ENCODE measurements at places on chromosomes 5 and 9.

DNA sequence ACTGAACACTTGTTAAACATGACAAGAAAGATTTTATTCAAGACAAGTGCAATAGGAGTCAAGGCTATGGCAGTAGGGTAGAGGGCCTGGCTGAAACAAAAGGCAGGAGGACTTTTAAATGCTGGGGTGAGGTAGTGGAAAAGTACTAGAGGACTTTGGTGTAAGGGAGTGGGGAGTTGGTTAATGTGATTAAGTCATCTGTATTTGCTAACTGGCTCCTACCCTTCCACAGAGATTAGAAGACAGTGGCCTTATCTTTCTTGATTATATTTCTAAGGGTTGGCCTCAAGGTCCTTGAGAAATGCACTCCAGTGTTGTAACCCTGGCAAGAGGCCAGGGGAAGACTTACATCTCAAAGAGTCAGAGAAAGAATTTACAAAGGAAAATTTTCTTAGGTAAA lies 160.2 kb upstream of the FTMT start:
- no peak for DNase-seq

DNA sequence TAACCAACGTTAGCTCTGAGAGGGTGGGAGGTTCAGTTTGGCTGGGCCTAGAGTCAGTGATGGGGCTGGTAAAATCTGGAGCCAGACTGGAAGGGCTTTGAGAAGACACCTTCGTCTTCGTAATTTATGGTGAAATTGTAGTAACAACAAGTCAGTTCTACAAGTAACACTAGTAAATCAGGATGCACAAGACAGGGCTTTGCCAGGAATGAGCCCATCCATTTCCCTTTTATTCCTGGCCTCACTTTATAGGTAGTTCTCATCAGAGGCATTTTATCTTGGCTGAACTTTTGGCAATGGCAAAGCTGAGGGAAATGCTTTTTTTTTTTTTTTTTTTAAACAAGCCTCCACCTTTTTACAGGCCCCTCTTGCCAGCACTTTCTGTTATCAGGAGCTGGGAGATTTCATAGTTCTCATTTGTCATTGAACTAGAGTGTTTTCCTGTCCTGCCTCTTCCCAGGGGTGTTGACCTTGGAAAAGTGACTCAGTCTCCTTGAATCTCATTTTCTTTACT lies 110.5 kb upstream of the KLF4 start:
- DNase-seq: no peak

GRCh38 chr5:111739416-111739815 lies 17.6 kb downstream of the NREP start:
- DNase-seq: no peak

GRCh38 chr5:61746831-61747575 lies 414.9 kb downstream of the ZSWIM6 start:
- no peak for DNase-seq

DNA sequence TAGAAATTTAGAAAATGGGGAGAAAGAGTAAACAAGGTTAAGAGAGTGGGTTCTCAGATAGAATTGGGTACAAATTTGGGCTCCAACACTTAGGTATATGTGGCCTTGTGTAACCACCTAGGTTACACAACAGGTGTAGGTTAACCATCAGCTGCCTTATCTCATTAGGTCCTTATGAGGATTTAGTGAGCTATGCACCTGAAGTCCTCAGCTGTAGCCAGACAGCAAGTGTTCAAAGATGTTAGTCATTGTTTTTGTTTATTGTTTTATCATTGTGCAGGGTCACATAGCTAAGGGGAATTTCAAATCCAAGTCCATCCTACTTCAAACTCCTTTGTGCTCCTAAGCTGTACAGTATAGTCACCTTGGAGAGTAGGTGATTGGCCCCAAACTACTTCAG lies 970 bp upstream of the TRIM32 start:
- no peak for DNase-seq

DNA sequence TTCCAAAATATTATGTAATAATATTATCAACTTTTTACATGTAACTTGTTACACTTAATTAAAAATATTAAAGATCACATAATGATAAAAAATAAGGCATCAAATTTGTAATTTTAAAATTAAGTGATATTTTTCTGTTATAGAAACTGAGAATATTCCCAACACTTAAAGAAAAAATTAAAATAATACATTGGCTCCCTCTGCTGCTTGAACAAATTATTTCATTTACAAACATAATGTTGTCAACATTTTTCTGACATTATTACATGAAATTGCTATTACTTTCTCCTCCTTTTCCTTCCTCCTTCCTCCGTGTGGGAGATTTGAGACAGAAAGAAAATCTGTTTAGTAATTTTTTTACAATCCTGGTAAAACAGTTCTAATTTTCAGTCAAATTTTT lies 42.3 kb downstream of the RNF180 start:
- DNase-seq: no peak

DNA sequence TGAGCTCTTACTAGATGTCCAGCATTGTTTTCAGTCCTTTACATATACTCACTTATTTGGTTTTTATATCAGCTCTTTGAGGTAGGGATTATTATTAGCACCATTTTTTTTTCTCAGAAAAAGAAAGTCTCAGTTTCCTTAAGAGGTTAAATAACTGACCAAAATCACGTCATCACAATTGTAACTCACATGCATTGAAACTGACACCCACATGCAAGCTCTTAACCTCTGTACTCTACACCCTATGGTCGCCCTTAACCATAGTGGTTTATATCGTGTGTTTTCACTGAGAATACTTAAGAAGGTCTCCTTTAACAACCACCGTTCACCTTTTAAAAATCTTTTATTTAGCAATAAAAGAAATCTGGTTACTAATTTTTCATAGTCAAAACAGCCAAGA lies 61.0 kb downstream of the PRDM6 start:
- DNase-seq: no peak

- no peak for DNase-seq
Observed at GRCh38 chr5:7794311-7794710, 56.6 kb downstream of the CFAP90 start.

GRCh38 chr9:104177003-104177611 lies 83.0 kb downstream of the SMC2 start:
- DNase-seq: no peak

DNA sequence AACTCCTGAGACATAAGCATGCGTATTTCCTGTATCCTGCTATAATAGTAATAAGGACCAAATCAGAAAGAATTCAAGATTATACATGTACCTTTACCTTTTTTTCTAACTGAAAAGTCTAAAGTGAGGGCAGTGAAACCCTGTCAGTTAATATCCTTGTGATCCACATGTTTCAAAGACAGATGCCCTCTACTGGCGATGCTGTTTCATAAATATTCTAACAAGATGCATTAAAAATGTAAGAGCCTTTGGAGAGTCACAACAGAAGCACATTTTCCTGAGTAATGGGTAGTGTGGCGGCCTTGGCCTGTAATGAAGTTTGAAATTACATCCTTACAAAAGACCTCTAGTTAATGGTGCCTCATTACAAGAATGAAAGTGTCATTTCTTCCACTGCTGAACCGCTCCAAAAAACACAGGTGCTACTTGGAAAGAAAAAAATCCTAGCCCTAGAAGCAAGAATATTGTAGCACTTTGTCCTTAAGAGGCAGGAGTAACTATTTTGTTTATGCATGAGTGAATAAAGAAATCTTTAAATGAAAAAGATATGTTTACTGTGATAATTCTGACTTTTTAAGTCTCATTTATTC lies 232.6 kb downstream of the EPB41L4A start:
- no peak for DNase-seq

- DNase-seq: no peak
Observed at GRCh38 chr5:134579284-134579771, 53.3 kb downstream of the SAR1B start.

- no peak for DNase-seq
Observed at GRCh38 chr5:90747693-90748092, 189.1 kb downstream of the ADGRV1 start.

GRCh38 chr5:52853650-52854049 lies 65.9 kb downstream of the ITGA1 start:
- DNase-seq: no peak

DNA sequence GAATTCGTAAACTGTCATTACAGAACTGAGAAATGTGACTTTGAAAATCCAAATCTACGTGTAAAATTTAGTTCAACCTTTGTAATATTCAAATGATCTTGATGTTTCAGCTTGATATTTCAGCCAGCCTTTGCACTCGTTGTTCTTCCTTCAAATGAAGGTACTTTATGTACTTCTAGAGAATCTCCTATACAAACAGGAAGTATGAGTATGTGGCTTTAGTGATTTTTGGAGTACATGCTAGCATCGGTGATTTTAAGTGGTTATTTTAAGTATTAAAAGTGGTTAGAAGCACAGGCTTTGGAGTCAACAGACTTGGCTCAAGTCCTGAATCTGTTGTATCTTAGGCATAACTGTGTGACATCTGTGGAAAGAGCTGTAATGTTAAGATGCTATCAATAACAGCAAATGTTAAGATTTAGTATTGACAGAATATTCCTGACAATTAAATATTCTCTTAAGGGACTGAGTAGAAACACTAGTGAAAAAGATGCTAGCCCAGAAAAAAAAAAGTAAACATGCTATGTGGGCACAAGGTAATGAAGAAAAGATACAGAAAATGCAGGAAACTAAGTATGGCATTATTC lies 398.0 kb downstream of the ADGRV1 start:
- DNase-seq: no peak

DNA sequence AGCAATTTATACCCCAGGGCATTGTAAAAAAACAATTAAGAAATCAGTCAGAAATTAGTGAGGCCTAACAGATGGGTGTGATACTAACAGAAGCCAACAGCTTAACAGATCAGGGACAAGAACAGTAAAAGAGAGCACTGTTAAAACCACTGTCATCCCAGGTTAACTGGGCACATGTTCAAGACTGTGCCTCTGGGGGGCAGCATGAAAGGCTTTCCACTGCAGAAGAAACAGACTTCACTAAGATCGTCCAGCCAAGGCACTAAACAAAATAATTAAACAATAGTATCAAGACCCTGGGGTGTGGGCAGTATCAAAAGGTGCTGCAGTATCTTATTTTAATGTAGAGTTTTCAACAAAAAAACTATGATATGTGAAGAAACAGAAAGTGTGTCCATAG lies 43.5 kb downstream of the FBN2 start:
- no peak for DNase-seq

GRCh38 chr5:125372694-125373631 lies 626.5 kb upstream of the ZNF608 start:
- no peak for DNase-seq

DNA sequence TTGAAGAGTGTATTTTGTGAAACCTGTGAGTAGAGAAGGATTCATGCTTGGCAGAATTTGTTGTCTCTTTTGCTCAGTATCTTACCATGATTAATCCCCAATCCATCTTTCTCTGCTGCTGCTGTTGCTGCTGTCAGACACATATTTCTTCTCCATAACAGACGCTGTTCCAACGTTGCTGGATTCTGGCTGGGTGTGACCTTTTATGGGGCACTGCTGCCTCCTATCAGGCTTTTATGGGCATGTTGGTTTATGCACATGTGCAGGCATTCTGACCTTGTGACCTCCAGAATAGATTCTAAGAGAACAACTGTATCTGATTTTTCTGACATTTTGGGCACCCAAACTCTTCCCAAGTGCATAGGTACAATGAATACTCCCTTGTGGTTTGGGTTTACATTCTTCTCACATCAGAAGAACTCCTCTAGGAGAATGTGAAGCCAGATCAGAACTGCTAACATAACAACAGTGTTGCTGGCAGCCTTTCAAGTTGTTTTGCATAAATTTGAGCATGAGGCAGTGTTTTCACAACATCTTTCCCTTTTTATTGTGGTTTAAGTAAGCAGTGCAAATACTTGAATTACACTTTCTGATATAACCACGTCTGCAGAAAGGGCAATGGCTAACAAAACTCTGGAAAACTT lies 9.2 kb upstream of the ISL1 start:
- no peak for DNase-seq

DNA sequence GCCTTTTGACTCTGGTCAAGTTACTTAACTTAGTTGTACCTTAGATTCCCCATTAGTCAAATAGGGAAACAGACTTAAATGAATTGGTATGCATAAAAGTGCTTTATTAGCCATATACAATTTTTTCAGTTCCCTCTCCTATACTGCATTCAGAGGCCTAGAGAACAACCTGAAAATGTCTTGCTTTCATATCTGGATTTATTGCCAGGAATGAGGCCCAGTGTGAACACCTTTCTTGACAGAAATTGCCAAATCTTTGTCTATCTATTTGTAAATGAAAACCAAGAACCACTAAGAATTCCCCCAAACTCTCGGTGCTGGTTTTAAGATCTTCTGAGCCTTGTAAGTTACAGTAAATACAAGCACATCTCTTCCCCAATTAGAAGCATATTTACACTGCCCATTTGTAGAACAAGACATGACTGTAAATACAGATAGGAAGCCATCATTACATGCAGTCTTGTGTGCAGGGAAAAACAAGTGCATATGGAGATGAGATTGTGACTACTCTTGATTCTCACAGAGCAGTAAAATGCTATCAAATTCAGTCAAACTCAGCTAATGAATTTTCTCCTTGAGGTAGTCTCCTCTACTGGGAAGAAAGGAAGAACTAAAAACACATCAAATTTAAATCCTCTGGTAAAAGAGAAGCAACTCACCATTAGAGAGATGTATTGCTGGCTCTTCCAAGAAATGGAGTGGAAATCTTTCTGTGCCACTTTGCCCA lies 5.2 kb upstream of the FAM13B start:
- no peak for DNase-seq
